ENCODE measurements at places on chromosomes 6 and 20.

GRCh38 chr6:99604166-99605073, 2.2 kb upstream of the PRDM13 start:
- DNase-seq = no peak

DNA sequence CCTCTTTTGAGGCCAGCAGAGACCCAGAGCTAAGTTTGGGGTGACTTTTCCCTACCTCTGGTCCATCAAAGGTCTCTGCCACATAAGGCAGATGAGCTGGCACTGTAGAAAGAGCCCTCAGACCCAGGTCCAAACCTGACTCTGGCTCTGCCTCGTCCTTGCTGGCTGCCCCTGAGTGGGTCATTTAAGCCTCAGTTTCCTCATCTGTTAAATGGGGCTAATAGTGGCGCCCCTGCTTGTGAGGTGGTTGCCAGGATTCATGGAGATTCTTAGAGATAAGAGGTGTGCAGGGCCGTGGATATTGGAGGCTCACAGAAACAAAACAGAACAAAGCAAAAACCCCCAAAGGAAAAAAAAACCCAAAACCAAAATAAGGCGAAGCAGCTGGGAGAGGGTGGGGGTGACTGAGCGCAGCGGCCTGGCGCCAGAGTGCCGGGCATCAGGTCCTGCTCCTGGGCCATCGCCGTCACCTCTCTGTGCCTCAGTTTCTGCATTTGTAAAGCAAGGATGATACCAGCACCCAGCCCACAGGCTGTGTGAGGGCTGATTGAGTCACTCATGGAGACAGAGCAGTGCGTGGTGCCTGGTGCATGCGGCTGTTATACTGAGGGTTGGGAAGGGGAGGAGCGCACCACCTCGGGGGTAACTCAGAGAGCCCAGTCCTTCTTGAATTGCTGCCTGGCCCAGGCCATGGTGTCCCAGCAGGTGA, 133.8 kb upstream of the PTPN1 start:
- DNase-seq = no peak

DNA sequence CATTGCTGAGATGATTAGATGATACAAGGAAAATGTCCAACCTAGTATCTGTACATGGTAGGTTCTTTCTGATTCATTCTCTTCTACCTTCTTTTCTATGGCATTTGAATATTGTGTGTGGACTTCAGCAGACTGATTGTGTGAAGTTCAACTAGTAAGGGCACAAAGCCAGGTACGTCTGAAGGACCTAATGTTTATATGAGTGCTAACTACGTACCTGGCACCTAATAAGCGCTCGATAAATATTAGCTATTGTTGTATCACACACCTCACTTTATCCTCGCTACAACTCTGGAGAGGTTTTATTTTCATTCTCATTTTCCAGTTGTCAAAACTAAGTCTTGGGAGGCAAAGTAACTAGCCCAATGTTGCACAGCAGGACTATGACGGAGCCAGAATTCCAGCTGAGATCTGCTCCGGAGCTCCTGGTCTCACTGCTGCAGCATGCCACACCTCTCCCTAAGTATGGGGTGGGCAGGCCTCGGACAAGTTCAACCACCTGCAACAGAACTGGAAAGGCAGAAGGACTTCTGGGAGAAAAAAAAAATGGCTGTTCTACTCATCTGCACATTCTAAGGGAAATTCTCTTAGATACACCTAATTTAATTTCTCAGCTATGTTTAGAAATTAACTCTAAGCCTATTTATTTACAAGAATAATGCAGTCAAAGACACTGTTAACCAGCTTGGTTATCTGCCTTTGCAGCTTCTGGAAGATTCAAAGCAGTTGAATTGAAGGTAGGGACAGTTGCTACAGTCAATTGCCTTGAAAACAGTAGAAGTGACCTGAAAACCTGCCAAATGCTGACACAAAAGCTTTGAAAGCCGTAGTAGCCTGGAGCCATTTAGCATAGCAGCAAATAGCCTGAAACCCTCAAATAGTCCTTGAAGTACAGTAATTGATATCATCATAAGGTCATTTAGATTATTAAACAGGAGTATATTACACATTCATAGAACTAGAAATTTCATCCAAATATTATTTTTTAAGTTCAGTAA, 165.0 kb downstream of the PDE7B start:
- no peak for DNase-seq

DNA sequence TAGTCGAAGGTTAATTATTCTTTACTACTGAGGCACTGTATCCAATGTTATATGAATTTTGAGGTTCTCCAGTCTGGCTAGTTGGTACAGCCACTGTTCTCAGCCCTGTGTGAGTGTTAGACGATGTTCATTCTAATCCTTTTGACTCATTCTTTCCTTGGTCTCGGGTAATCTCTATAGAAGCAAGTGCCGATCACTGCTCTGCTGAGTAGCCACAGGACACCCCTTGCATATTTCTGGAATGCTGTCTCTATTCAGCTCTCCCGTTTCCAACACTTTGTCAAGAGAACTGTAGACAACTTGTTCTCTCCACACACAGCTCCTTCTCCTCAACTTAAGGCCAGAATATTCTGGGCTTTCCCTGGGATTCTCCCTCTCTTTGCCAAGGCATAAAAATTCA, 42.4 kb upstream of the PLCB1 start:
- DNase-seq = no peak

- DNase-seq = no peak
Observed at GRCh38 chr6:165649166-165650137, 13.6 kb downstream of the PDE10A start.

DNA sequence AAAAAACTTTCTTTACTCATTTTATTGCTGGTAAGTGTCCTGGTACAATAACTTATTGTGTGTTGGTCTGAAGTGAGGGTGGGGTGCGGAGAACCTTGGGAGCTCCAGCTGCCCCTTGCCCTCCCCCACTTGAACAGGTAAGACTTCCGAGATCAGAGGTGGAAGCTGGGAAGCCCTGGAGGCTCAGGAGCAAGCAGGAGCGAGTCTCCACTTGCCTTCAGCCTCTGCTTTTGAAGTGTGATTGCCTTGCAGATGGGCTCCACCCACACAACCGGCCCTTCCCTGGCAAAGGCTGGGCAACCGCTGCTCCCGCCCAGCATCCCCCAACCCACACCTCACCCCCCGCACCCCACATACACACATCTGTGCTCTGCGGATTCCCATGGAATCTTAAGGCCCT, 179.6 kb downstream of the TFAP2C start:
- DNase-seq = no peak

GRCh38 chr6:72861935-72862432, 240.1 kb downstream of the KCNQ5 start:
- no peak for DNase-seq

- DNase-seq = no peak
Observed at GRCh38 chr6:79702691-79703090, 71.6 kb downstream of the SH3BGRL2 start.

DNA sequence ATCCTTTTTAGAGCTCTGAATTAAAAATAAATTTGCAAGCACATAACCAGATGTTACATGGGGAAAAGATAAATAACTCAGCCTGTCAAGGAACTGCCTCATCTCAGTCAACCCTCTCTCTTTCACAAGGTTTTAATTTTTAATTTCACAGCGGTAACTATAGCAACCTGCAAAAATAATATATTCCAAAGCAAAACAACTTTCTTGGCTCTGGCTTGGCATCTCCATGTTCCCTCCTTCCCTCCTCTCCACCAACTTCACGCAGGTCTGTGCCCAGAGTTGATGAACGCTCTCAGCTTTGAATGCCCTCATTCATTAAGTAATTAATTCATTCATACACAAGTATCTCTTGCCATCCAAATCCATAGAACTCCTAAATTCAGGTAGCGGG, 32.5 kb upstream of the SIRPA start:
- DNase-seq = no peak

GRCh38 chr20:59696476-59696875, 92.1 kb downstream of the PHACTR3 start:
- no peak for DNase-seq

DNA sequence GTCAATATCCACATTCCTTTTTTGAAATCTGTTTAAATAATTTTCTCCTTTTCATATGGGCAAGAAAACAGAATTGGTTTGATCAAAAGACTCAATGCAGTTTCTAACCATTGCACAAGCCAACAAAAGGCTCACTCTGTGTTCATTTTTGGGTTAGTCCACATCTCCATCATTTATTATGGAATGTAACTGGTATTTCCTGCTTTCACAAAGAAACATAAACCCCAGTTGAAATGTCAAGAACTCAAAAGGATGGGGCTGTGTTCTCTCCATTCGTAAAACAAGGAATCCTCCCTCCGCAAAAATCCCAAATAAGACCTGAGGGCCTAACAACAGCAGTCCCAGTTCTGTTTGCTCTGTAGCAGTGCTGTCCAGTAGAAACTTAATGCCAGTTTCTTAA, 420.9 kb downstream of the GJA1 start:
- no peak for DNase-seq

DNA sequence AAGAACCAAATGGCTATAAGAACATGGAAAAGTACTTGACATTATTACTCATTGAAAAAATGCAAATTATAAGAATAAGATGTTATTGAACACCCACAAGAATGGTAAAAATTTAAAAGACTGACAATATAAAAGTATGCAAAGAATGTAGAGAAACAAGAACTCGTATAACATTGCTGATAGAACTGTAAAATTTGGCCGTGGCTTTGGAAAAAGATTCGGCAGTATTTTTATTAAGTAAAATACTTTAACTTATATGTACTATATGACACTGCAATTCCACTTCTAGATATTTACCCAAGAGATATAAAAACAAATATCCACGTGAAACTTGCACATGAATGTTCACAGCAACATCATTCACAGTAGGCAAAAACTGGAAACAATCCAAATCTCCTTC, 239.2 kb downstream of the TPBG start:
- no peak for DNase-seq

GRCh38 chr6:33019372-33019771, 10.0 kb upstream of the HLA-DOA start:
- no peak for DNase-seq

GRCh38 chr6:144310765-144311164, 25.6 kb downstream of the UTRN start:
- no peak for DNase-seq

- DNase-seq = no peak
Observed at GRCh38 chr20:63164484-63165355, 51.2 kb downstream of the YTHDF1 start.

- peak; percentile 91 for DNase-seq
Observed at GRCh38 chr6:45710304-45710821, 305.3 kb downstream of the CLIC5 start.

DNA sequence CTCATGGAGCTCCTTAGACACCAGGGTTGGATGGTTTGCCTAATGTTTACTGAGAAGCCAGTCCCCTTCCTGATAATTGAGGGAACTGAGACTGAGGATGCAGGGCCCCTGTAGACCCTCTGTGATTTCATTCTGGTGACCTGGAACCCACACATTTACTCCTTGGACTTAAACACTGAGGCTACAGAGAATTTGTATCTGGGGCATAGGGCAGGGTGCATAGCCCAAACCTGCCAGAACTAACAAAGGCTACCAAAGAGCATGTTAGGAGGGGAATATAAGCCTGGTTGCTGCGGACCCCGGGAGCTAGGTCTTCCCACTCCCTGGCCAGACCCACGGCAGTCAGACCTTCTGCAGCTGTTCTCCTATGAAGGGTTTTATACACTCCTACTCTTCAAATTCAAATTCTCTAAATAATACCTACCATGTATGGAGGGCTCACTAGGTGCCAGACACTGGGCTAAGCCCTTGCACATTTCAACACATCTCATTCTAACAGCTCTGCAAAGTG, 19.7 kb downstream of the DAAM2 start:
- DNase-seq = no peak

GRCh38 chr6:14375930-14376329, 258.4 kb downstream of the CD83 start:
- DNase-seq = no peak

- DNase-seq = no peak
Observed at GRCh38 chr20:33676652-33677645, 2.7 kb upstream of the NECAB3 start.

- DNase-seq = no peak
Observed at GRCh38 chr20:46302106-46302505, 6.2 kb downstream of the CDH22 start.

DNA sequence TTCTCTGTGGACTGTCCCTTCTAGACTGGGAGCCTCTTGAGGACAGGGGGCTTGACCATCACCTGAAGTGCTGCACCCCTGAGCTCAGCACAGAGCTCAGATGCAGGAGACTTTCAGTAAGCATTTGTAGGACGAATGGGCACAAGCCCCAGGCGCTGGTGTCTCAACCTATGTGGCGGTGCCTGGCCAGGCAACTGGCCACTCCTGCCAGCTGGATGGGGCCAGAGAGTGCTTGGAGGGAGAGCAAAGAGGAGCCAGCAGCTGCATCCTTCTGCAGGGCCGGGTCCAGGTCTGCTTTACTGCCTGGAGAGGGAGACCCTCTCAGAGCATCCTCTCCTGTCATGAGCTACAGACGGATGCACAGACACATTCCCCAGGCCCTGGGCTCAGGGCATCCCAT, 4.5 kb downstream of the PHACTR3 start:
- no peak for DNase-seq

GRCh38 chr6:49646130-49646824, 9.6 kb upstream of the RHAG start:
- DNase-seq = no peak

DNA sequence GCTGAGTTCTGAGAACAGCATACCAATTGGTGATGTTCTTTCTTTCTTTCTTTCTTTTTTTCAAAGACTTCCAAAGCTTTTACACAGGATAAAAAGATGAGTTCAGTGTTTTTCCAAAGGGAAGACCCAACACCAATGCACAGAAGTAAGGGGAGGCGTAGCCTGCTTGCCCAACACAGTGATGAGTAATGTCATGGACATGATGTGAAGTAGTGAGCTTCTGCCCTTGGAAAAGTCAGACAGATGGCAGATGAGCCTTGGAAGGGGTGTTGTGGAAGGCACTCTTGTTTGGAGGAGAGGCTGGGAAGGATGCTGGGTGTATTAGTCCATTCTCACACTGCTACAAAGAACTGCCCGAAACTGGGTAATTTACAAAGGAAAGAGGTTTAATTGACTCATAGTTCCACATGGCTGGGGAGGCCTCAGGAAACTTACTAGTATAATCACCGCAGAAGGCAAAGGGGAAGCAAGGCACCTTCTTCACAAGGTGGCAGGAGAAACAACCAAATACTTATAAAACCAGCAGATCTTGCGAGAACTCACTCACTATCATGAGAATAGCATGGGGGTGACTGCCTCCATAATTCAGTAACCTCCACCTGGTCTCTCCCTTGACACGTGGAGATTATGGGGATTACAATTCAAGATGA, 12.6 kb downstream of the LRP11 start:
- DNase-seq = no peak

- DNase-seq = no peak
Observed at GRCh38 chr6:43900916-43901732, 131.1 kb downstream of the VEGFA start.

Data from stimulated activated CD4-positive, alpha-beta T cell treated with anti-CD3 and anti-CD28 coated beads, Interleukin-2, amount 100 ng/mL, for 24 hours (primary cell).